ENCODE measurements at places on chromosomes 2 and 18. TPM values are rescaled to one million over a fixed set of nuclear protein-coding genes. Genes with fewer than 3 reads are reported as not detected.

GPR45 gene
- not detected for total RNA-seq

CFC1 gene
- total RNA-seq, result 9.1 TPM

ANKRD62 gene
- total RNA-seq, result 0.09 TPM

TOGARAM2 gene
- 7.0 TPM for total RNA-seq

COL3A1 gene
- total RNA-seq, result 2,500 TPM

ATP8B1 gene
- 42.0 TPM for total RNA-seq

SNORC gene
- 2.1 TPM for total RNA-seq

TGFA gene
- total RNA-seq, result 1.9 TPM

EVA1A gene
- 51.3 TPM for total RNA-seq

ETAA1 gene
- 27.6 TPM for total RNA-seq

C18orf54 gene
- 11.6 TPM for total RNA-seq

CCDC148 gene
- 8.6 TPM for total RNA-seq

- DNase-seq, result no peak
- H3K27ac ChIP-seq, result no peak overlapping the region
- H3K36me3 ChIP-seq, result no peaks in the 10 kb centered on the region
These were observed 726.0 kb downstream of the KCNJ3 start for GRCh38 chr2:155424518-155424917.

GRCh38 chr18:51195451-51196117 lies 1.9 kb downstream of the MEX3C start:
- H3K4me1 ChIP-seq, result peaks cover 2% of the 10 kb centered on the region
- H3K4me3 ChIP-seq, result peak overlapping the region; percentile 96
- peak; percentile 85 for DNase-seq
- peak overlapping the region; percentile 92 for H3K27ac ChIP-seq
- H3K27me3 ChIP-seq, result no peaks in the 10 kb centered on the region

- no peak overlapping the region for H3K4me3 ChIP-seq
- H3K4me1 ChIP-seq, result no peaks in the 10 kb centered on the region
- no peak overlapping the region for H3K27ac ChIP-seq
- peaks cover 13% of the 10 kb centered on the region for H3K36me3 ChIP-seq
- H3K27me3 ChIP-seq, result no peaks in the 10 kb centered on the region
These were observed 121.2 kb downstream of the ZAP70 start for GRCh38 chr2:97834610-97835009.

DNA sequence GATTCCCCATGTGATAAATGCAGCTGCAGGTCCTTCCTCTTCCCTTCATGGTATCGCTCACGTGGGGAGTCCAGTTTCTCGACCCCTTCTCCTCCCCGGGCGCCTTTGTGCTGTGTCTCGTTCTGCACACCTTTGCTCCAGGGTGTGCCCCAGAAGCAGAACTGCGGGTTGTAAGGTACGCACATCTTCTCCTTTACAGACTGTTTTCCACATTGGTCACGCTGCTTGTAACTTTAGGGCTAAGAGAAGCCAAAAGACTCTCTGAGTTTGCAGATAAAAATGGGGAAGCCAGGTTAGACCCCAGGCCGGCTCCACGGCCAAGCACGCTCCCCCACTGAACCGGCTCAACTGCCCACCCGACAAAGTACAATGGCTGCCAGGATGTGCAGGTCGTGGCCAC lies 45.9 kb upstream of the TFCP2L1 start:
- H3K27ac ChIP-seq, result no peak overlapping the region
- H3K4me1 ChIP-seq, result no peaks in the 10 kb centered on the region
- H3K4me3 ChIP-seq, result no peak overlapping the region
- H3K36me3 ChIP-seq, result no peaks in the 10 kb centered on the region
- H3K27me3 ChIP-seq, result no peaks in the 10 kb centered on the region
- no peak for DNase-seq

DNA sequence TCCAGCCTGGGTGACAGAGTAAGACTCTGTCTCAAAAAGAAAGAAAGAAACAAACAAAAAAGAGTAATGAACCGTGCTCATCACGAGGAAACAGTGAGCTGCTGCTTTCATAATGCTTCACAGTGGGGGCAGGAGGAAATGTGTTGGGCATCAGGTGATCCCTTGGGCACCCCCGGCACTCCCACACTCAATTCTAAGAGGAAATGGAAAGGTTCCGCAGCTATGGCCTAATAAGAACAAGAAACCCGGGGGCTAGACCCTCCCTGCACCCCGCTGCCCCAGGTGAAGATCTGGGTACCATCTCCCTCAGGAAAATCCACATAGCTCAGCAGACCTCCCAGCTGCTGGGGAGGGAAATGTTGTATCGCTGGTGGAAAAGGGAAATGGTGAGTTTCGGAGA lies 118.9 kb downstream of the LPIN1 start:
- H3K36me3 ChIP-seq, result no peaks in the 10 kb centered on the region
- H3K27me3 ChIP-seq, result no peaks in the 10 kb centered on the region
- no peak for DNase-seq
- no peak overlapping the region for H3K27ac ChIP-seq

DNA sequence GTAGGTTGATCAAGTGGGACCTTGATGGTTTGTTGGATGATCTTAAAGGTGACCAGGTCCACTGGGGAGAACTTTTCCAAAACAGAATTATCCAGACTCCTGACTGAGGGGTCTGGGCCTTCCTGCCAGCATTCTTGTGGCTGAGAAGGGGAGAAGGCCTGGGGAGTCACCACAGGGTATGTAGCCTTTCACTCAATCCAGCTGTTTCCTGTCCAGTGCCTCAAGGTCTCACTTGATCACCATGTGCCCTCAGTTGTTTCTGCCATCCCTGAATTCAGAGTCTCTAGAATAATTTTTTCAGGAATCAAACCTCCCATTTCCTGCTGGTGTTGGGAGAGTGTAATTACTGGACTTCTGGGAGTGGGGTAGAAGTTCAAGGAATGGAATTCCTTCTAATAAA lies 54.4 kb upstream of the TANC1 start:
- DNase-seq, result no peak
- H3K4me1 ChIP-seq, result peaks cover 5% of the 10 kb centered on the region

GRCh38 chr2:25337276-25337675 lies 4.4 kb downstream of the DNMT3A start:
- no peaks in the 10 kb centered on the region for H3K36me3 ChIP-seq
- DNase-seq, result no peak
- no peak overlapping the region for H3K4me3 ChIP-seq

DNA sequence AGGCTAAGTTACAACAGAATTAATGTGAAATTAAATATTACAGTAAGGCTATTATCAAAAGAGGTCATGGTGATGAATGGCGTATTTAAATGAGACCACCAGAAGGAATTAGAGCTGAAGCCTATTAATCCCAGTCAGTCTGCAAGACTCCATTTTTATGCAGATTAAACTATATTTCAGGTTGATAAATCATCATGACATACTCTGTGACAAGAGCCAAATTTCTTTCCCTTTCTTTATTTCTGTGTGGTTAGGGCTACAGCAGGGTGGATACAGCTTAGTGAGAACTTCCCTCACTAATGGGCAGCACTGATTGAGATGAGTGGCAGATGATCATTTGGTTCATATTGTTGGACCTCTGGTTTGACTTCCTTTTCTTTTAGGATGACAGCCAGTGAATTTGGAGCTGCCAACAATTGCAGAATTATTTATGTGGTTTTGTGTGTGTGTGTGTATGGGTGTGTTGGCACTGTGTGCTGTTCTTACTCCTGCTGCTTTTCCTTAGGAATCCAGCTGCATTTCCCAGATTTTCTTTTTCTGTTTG lies 481.3 kb downstream of the PIK3C3 start:
- no peaks in the 10 kb centered on the region for H3K36me3 ChIP-seq
- H3K4me3 ChIP-seq, result no peak overlapping the region
- H3K4me1 ChIP-seq, result no peaks in the 10 kb centered on the region
- no peaks in the 10 kb centered on the region for H3K27me3 ChIP-seq
- H3K27ac ChIP-seq, result no peak overlapping the region

GRCh38 chr18:7742224-7742623 lies 175.1 kb downstream of the PTPRM start:
- no peak overlapping the region for H3K4me3 ChIP-seq
- no peak for DNase-seq
- no peak overlapping the region for H3K27ac ChIP-seq
- H3K36me3 ChIP-seq, result peaks cover 2% of the 10 kb centered on the region
- H3K27me3 ChIP-seq, result no peaks in the 10 kb centered on the region

DNA sequence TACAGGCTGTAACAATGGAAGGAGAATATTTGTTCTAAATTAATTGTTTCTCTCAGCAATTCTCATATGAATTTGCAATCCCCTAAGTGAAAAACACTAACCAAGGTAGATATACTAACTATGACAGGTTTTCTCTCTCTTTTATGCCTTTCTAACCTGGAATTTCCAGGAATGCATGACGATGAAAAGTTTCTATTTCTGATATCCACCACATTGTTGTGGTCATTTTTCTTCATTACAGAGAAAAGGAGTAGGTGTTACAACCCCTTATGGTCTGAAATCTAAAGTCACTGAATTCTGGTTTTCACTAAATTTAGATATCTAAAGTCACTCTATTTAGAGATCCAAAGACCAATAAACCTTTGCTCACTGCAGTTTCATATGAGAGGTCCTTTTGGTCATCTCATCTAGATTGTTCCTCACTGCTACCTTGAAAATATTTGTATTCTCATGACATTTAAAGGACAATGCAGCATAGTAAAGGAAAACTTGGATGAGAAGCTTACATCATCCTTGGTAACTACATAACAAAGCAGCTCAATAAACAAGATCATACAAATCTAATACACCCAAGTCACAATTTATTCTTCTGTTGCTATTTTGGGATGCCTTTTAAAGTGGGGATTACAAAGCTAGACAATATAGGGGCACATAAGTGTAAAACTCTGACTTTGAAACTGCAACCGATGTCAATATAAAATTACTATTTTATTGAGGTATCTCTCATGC lies 85.8 kb downstream of the TCF4 start:
- H3K4me1 ChIP-seq, result peaks cover 40% of the 10 kb centered on the region
- no peak overlapping the region for H3K4me3 ChIP-seq
- H3K27me3 ChIP-seq, result no peaks in the 10 kb centered on the region
- no peaks in the 10 kb centered on the region for H3K36me3 ChIP-seq
- no peak overlapping the region for H3K27ac ChIP-seq

- H3K4me1 ChIP-seq, result no peaks in the 10 kb centered on the region
- DNase-seq, result no peak
- H3K27ac ChIP-seq, result no peak overlapping the region
- no peak overlapping the region for H3K4me3 ChIP-seq
- no peaks in the 10 kb centered on the region for H3K36me3 ChIP-seq
These were observed 441.8 kb downstream of the CDH2 start for GRCh38 chr18:27735117-27735516.

DNA sequence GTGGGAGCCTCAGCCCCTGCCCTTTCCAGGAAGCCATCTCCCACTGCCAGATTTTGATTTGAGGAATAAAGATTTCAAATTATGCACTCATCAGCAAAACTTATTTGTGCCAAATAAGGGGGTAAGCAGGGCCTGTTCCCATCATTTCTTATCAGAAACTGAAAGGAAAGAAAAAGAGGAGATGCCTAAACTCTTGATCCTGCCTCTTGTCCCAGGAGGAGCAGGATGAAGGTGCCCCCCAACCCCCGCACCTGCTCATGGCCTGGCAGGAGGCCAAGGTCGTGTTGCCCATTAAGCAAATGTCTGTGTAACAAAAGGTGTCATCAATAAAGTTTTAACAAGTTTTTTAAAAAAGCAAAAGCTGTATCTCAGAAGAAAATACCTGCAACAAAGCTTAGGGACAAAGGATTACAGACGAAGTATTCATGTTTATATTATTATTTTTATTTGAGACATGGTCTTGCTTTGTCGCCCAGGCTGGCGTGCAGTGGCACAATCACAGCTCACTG lies 80.0 kb downstream of the INPP5D start:
- no peaks in the 10 kb centered on the region for H3K27me3 ChIP-seq
- H3K27ac ChIP-seq, result no peak overlapping the region
- H3K4me3 ChIP-seq, result no peak overlapping the region
- no peak for DNase-seq

DNA sequence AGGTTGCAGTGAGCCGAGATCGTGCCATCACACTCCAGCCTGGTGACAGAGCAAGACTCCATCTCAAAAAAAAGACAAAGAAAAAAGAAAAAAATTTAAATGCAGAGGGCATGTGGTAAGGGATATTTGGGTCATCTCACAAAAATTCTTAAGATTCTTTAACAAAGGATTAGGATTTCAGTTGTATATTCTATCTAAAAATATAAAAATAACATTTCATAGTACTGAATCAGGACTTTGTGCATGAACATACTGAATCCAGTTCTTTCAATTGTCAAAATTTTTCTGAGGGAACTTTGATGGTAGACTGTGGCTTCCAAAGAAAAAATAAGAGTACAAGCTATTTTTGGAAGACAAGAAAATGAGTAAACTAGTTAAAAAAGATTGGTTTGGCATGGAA lies 6.5 kb upstream of the PPP3R1 start:
- no peak overlapping the region for H3K4me3 ChIP-seq
- no peak overlapping the region for H3K27ac ChIP-seq
- no peaks in the 10 kb centered on the region for H3K36me3 ChIP-seq
- H3K4me1 ChIP-seq, result peaks cover 4% of the 10 kb centered on the region
- no peaks in the 10 kb centered on the region for H3K27me3 ChIP-seq
- no peak for DNase-seq

GRCh38 chr18:7616661-7617060 lies 49.5 kb downstream of the PTPRM start:
- H3K27me3 ChIP-seq, result no peaks in the 10 kb centered on the region
- H3K36me3 ChIP-seq, result no peaks in the 10 kb centered on the region
- peaks cover 7% of the 10 kb centered on the region for H3K4me1 ChIP-seq
- H3K4me3 ChIP-seq, result no peak overlapping the region
- peak overlapping the region; percentile 38 for H3K27ac ChIP-seq

DNA sequence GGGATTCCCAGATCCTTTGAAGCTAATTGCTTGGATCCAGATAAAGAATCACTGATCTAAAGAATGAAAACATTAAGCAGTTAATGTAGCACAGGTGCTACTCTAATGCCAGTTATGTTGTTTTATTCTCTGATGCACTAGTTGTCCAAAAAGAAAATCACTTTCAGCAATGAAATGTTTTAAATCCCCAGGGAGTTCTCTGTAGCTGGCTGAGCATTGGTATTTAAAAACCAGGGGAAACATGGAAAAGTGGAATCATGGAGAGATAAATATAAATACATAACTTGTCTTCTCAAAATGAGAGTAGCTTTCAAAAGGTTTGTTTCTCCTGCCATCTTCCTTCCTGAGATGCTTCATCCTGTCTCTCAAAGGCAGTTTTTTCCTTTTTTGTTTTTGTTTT lies 37.7 kb downstream of the CD302 start:
- H3K4me3 ChIP-seq, result no peak overlapping the region
- peaks cover 28% of the 10 kb centered on the region for H3K36me3 ChIP-seq
- no peak for DNase-seq
- no peaks in the 10 kb centered on the region for H3K27me3 ChIP-seq

- no peaks in the 10 kb centered on the region for H3K4me1 ChIP-seq
- H3K4me3 ChIP-seq, result no peak overlapping the region
- H3K27ac ChIP-seq, result peak overlapping the region; percentile 9
- DNase-seq, result no peak
These were observed 273.6 kb downstream of the SLC8A1 start for GRCh38 chr2:40178171-40178778.

Measured in lung (tissue), 17 donors.